MM.1S (cell line): ENCODE measurements at places on chromosomes 4 and X.

GRCh38 chrX:132474544-132475248 lies 14.1 kb downstream of the MBNL3 start:
- no peak for DNase-seq

- DNase-seq = no peak
These were observed 64.4 kb downstream of the SLC9A7 start for GRCh38 chrX:46694549-46694948.

GRCh38 chrX:133297284-133297683 lies 79.1 kb upstream of the TFDP3 start:
- no peak for DNase-seq

DNA sequence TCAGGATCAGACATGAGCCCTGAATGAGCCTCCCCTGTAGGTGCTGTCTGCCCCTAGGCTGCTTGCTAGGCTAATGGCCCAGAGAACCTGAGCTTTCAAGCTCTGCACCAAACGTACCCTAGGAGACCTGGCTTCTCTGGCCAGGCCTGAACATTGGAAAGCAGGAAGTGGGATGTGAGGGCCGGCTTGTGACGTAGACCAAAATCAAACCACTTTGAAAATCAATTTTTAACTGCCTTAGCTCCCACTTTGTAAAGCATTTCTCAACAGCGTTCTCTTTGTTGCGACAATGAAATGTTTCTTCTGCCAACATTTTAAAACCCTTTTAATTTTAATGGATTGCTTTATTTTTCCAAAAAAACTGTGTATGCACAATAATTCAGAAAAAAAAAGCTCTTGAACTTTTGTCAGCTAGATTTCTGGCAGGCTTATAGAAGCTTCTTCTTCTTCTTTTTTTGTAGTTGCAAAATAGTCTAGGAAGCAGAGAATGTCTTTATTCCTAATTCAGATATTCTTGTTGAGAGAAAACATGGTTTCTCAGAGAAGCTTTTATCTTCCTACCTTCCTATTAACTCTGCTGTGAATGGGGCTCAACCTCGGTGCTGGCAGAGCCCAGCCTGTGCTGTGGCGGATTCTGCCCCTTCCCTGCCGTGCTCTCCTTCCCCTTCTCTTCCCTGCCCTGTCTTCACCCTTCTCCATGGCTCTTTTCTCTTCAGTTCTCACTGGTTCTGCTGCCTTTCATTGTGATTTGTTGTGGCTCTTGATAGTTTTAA lies 145.2 kb upstream of the SFRP2 start:
- no peak for DNase-seq

DNA sequence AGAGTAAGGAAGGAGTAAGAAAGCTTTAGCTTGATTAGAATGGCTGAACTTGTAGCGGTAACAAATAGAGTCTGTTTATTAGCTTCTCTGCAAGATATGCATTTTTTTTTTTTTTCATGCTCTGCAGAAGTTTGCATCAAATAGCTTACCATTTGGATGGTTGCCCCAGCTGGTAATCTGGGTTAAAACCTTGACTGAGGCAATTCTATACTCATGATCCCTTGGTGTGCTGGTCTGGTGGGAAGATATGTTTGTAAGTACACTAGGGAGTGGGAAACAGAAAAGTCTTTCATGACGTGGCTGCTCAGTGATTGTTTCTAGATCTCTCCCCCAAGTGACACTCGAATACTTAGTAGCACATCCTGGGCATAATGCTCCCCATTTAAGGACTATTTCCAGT lies 32.1 kb downstream of the SEPTIN11 start:
- no peak for DNase-seq

- DNase-seq = peak; percentile 49
These were observed 6.3 kb downstream of the ATRX start for GRCh38 chrX:77779695-77780094.

- no peak for DNase-seq
These were observed 97.9 kb upstream of the EOLA2 start for GRCh38 chrX:150036181-150036580.

DNA sequence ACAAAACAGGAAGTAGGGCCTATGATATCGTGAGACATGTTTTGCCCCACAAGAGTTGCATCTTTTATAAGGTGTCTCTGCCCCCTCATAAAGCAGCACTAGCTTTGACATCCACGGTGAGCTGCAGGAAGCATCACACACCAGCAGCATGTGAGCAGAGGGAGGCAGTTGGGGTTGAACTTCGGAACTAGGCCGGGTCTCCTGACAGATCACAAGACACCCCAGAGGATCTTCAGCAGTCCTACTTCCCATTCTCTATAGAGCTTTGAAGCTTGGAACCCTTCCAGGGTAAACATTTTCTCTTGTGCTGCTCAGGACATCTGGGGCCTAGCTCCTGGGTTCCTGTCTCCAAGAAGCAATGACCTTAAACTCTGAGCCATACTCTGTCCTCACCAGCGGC lies 27.5 kb downstream of the YY2 start:
- DNase-seq = no peak

DNA sequence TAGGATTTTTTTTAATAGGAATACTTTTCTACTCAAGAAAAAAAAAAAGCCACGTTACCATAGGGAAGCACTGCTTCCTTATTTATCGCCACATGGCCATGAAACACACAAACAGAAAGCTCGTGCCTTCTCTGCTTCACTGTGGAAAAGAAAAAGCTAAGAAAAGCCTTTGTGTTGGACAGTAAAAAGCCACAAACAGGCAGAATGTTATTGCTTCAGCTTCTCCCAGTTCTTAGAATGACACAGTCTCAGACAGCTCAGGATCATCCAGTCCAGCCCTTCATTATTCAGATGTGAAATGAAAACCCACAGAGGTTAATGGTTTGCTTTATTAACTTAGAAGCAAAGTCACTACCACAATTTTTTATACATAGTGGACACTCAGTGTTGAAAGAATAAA lies 181.6 kb upstream of the NOCT start:
- no peak for DNase-seq

- no peak for DNase-seq
These were observed 49.2 kb downstream of the MOSPD2 start for GRCh38 chrX:14922437-14922836.

DNA sequence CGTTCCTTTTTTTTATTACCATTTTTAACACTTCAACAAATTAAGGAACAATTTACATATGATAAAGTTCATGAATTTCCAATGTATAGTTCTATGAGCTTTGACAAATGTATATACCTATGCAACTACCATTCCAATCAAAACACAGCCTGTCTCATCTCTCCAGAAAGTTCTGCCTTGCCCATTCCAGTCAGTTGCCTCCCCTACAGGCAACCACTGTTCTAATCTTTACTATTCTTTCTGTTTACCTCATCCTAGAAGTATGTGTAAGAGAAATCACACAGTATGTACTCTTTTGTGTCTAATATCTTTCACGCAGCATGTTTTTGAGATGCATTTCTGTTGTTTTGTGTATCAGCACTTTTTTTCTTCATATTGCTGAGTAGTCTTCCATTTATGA lies 224.9 kb downstream of the KIT start:
- DNase-seq = no peak

- DNase-seq = no peak
These were observed 628.4 kb downstream of the SPRY1 start for GRCh38 chr4:124025000-124025399.
